ENCODE measurements at places on chromosomes 1 and 21.
A peak's percentile ranks its signal among the peaks of the same experiment; 100 is the strongest.

GRCh38 chr1:7535934-7536878, 234.9 kb upstream of the VAMP3 start:
- DNase-seq, result no peak

- peak; percentile 6 for DNase-seq
These were observed 29.8 kb upstream of the LRRC38 start for GRCh38 chr1:13543451-13544220.

- DNase-seq, result no peak
These were observed 137.8 kb upstream of the KRTAP19-8 start for GRCh38 chr21:31176080-31176551.

DNA sequence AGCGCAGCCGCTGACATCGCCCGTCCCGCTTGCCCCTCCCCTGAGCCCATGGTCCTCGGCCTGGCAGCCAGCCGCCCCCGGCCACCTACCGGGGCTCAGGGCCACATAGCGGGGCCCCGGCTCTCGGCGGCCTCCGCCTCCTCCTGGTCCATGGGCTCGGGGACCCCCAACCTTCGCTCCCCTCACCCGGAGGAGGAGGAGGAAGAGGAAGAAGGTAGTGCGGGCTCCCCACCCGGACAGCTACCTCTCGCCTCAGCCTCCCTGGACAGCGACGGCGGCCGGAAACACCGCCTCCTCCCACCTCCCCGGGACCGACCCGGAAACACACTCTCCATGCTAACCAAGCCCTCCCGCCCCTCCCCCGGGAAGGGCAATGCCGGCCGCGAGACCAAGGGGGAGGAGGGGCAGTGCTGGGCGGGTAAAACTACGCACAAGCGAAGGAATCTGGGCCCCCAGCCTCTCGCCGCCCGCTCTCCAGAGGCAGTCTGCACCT, at the start of gene KIAA0319L:
Gene KIAA0319L (minus strand): TSS at position 286 of the 493 bp plus-strand sequence. CDS start 2,912 bp downstream, outside the sequence.
- peak; percentile 74 for DNase-seq

DNA sequence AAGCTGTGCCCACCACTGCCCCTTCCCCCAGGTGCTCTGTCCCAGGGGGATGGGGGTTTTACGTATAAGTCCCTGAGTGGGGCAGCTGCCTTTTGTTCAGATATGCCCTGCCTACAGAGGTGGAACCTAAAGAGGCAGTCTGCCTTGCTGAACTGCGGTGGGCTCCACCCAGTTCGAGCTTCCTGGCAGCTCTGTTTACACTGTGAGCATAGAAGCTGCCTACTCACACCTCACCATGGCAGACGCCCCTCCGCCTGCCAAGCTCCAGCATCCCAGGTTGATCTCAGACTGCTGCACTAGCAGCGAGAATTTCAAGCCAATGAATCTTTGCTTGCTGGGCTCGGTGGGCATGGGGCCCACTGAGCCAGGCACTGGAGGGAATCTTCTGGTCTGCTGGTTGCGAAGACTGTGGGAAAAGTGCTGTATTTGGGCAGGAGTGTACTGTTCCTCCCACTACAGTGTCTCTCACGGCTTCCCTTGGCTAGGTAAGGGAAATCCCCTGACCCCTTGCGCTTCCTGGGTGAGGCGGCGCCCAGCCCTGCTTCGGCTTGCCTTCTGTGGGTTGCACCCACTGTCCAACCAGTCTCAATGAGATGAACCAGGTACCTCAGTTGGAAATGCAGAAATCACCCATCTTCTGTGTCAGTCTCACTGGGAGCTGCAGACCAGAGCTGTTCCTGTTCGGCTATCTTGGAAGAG, 17.6 kb upstream of the RWDD3 start:
- no peak for DNase-seq

DNA sequence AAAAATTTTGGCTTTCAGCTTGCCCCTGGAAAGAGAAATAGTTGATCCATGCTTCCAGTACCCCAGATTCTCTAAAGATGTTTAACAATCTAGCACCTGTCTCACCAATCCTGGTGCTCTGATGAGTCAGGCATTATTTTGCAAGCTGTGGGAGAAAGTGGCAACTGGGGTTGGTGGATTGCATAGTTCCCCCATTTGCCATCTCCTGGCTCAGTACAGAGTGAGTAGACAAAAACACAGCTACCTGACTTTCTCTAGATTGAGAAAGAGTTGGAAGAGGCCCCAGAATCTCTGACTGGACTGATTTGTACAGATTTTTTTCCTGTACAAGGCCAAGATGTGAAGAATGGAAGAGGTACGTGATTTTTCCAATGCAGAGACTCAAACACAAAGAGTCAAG, 75.1 kb upstream of the NEGR1 start:
- no peak for DNase-seq

DNA sequence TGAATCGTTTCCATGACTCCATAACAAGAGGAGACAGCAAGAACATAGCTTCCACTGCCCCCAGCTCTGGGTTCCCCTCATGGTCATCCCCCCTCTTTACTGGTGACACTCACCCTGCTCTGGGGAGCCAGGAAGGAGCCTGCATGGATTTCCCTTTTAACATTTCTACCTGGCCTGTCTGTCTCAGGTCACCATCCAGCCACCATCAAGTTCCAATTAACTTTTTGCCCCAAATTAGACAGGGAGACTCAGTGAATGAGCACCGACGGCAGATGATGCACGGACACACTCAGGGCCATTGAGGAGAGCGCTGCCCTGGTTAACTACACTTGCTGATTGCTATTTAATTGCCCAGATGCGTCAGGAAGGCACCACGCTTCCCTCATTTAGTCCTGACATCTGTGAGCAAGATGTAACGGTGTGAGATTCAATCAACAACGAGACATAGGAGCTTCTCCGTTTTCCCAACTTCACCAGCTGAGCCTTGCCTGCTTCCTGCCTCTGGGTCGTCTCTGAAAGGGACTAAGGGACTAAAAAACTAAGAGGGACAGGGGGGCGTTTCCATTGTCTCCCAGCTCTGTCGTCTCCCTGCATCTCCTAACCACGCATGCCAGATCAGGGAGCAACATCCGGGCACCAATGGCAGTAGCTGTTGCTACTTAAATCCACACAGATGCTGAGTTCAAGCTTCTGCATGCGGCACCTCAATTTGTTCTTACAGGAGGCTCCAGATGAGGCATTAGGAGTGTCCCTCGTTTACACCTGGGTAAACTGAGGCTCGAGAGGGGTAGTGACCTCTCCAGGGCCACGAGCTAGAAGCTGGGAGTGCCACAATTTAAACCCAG, 426.7 kb downstream of the NPHP4 start:
- no peak for DNase-seq

DNA sequence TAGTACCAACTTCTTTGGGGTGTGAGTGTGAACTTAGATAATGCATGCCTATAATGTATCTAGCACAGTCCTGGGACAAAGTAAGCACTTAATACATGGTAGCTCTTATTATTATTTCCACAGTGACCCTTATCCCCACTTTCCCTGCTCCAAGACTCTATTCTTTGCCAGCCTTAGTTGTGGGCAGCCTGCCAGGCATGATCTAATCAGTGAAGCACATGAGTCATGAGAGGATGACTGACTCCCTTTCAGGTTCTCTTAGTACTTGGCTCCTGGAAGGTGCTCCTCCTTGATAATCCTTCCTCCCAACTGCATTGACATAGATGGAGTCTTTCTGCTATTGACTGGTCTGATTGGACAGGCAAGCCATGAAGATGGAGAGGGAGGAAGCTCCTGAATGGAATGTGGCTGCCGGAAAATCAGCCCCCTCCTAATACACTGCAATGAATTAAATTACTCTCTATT, 17.4 kb upstream of the GNG12 start:
- peak; percentile 88 for DNase-seq

- no peak for DNase-seq
These were observed 13.6 kb downstream of the DDAH1 start for GRCh38 chr1:85451236-85451830.

DNA sequence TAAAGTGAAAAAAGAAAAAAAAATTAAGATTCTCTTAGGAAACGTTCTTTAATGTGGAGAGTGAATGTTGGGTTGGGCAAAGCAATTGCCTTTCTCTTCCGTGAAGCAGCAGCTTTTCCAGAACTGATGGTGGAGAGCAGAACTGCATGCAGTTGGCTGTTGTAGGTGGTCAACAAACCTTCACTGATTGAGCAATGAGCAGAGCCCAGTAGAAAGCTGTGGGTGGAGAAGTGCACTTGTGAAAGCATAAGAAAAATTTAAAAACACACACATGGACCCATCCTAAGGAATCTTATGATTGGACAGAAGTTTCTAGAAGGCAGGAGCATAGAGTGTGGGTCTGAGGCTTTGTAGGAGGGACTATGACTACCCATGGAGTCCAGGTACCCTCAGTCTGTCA, 4.5 kb downstream of the PRELP start:
- no peak for DNase-seq

GRCh38 chr1:18237371-18237770, 129.8 kb downstream of the IGSF21 start:
- no peak for DNase-seq

- DNase-seq, result no peak
These were observed 84.2 kb downstream of the SPATA46 start for GRCh38 chr1:162292422-162292849.

- no peak for DNase-seq
These were observed 34.5 kb downstream of the DNAJC11 start for GRCh38 chr1:6667139-6667538.

GRCh38 chr1:214213136-214213535, 67.8 kb upstream of the SMYD2 start:
- DNase-seq, result no peak

DNA sequence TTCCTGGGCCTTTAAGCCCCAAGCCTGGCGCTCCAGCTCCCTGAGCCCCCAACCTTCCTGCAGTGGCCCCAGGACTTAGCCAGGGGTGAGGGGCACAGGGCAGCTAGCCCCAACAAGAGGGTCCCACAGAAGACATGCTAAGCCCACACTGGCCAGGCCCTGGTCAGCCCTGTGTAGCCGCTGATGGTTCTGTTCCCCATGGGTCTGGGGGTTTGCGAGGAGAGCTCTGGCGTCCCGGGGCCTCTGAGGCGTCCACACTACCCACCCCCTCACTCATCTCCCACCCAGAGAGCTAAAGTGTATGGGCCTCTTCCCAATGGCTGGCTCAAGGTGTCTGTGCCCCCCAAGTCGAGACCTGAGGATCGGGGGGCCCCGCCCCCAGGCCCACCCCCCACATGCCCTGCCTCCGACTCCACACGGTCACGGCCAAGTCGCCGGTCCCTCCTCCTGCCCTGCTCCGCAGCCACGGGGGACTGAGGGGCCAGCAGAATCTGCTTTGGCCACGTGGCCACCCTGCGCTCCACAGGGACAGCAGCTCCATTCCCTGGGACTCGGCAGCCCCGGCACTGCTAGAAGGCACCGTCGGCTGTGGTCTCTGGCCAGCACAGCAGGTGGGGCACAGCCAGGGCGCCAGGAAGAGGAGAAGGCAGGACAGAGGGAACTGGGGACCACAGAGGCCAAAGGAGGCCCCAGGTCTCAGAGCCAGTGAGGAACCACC, 7.8 kb downstream of the TNFRSF18 start:
- DNase-seq, result no peak

DNA sequence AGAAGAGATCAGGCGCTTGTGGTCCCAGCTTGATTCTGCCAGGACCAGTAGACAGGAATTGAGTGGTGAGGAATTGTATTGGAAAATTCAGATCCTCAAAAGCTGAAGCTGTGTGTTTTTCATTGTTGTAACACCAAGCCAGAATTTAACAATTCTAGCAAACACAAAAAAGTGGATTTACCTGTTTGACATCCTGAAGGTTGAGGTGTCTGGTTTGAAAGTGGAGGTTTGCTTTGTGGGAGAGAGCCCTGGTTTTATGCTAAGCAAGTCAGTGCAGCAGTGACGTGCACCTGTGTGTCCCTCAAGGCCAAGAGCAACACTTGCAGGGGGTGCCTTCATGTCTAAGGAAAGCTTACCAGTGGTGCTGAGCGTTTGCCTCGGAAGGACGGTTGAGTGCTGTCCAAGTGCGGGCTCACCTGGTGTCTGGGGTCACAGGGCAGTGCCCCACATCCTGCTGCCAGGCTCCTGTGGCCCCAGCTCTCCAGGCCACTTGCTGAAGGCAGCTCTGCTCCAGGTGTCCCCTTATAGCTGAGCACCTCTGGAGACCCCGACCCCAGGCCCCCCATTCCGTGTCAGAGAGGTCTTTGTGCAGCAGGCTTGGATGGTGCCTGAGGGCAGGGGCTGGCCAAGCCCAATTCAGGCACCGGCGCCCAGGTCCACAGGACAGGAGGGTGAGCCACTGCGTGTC, 27.7 kb downstream of the PCNT start:
- DNase-seq, result no peak

- DNase-seq, result no peak
These were observed 9.6 kb upstream of the PRPF3 start for GRCh38 chr1:150311762-150312161.

DNA sequence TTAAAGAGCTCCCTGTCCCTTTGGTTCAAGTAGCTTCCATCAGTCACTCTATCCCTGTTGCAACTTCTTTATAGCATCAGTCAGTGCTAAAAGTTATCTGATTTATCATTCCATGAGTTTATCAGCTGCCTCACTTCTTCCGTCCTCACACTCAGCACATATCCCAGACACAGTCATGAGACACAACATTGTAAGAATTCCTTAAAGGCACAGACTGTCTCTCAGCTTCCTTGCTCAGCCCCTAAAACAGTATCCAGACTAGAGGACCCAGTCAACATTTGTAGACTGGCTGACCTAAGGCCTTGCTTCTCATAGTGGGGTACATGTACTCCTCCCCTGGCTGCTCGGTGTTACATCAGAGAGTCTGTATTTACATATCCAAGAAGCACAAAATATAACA, 164.9 kb upstream of the ADGRL2 start:
- DNase-seq, result no peak

- DNase-seq, result no peak
These were observed 55.6 kb downstream of the GALNT2 start for GRCh38 chr1:230122366-230123279.

DNA sequence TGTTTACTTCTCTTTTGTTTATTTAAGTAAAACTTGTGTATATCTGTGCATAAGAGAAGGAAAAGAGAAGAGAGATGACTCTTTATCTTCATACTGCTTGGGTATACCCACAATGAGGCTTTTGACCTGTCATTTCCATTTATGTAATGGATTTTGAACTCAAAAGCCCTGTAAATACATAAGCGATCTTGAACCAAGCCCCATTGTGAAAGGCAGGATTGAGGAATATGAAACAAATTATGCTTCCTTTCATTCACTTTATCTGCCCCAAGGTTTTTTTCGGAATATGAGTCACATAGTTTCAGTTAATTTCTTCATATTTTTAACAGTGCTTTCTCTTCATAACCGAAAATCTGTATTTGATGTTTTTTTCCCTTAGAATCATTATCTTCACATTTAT, 21.4 kb downstream of the CNST start:
- peak; percentile 35 for DNase-seq

DNA sequence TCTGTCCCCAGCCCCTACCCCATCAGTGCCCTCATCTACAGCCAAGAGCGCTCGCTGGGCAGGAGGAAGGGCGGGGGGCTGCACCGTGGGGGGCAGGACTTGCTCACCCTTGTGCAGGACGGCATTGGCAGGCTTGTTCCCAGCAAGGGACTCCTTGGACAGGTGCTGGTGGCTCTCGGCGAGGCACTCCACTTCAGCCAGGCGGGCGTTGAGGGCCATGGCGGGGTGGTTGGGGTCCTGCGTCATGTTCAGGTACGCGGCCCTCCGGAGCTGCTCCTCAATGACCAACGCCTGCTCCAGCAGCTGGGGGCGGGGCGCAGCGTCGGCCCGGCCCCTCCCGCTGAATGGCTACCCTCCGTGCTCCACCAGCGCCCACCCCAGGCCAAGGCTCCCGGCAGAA, 64.0 kb downstream of the KCNAB2 start:
- no peak for DNase-seq

- DNase-seq, result no peak
These were observed 232.9 kb upstream of the B3GALT2 start for GRCh38 chr1:193419295-193419694.

GRCh38 chr1:164709126-164709525, 150.1 kb downstream of the PBX1 start:
- no peak for DNase-seq

GRCh38 chr1:82844911-82845827, 1044.4 kb downstream of the ADGRL2 start:
- no peak for DNase-seq
